ENCODE measurements at places on chromosomes 13 and 19.
A peak's percentile ranks its signal among the peaks of the same experiment; 100 is the strongest.

GRCh38 chr13:23450340-23451046 lies 17.0 kb upstream of the SACS start:
- no peak for DNase-seq

GRCh38 chr13:23610966-23611491 lies 40.8 kb downstream of the TNFRSF19 start:
- peak; percentile 52 for DNase-seq

GRCh38 chr19:56211718-56212117 lies 9.6 kb downstream of the ZSCAN5C start:
- DNase-seq: no peak

DNA sequence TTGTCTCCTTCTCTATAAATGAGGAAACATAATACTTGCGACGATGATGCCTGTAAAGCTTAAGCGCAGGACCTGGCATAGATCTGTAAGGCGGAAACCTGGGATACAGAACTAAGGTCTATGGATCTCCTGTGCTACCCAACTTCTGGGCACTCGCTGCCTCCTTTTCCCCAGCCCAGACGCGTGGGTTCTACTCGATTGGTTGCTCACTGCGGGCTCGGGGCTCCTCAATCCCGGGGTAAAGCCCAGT lies 615 bp upstream of the PSMC4 start:
- no peak for DNase-seq

- DNase-seq: no peak
Measured at GRCh38 chr19:2248136-2249009, 750 bp upstream of the AMH start.

- no peak for DNase-seq
Measured at GRCh38 chr13:51237386-51237785, 15.2 kb downstream of the FAM124A start.

All from fibroblast of mammary gland (primary cell).